ENCODE measurements at places on chromosomes 2 and 18.

DNA sequence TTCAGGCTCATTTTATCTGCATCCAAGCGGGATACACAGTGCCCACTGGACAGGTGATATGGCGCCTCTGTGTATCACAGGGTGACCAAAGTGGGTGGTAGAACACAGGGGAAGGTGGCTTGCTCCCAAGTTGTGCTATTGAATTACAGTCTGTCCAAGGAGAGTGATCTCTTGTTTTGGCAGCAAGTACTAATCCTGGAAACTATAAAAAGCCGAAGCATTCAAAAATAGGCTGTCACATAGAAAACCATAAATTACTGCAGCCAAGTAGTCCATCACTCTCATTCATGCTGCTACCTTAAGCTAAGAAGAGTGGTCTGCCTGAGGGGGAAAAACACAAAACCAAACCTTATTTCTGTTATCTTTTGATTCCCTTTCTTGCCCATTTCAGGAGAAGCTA, 237.1 kb upstream of the POU3F3 start:
- no peak for DNase-seq

DNA sequence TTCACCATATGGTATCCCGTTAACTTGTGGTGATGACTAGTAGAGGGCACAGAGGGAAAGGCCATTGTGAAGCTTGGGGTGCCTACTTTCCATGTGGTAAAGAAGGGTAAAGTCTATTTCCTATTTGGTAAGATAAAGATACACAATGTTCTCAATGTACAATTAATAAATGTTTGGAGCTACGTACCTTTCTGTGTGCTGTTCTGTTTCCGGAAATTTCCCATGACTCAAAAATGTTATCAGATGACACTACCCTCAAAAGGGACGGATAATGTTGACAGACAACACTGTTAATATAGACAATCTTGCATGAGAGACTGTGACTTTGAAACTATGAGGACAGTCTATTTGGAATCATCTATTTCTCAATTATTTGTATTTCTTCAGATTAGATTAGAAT, 4.2 kb upstream of the SULT1C3 start:
- DNase-seq = no peak

- peak; percentile 69 for DNase-seq
Measured at GRCh38 chr2:224584785-224585210, 365 bp downstream of the CUL3 start.

- no peak for DNase-seq
Measured at GRCh38 chr2:70920367-70920715, 15.4 kb upstream of the ATP6V1B1 start.

DNA sequence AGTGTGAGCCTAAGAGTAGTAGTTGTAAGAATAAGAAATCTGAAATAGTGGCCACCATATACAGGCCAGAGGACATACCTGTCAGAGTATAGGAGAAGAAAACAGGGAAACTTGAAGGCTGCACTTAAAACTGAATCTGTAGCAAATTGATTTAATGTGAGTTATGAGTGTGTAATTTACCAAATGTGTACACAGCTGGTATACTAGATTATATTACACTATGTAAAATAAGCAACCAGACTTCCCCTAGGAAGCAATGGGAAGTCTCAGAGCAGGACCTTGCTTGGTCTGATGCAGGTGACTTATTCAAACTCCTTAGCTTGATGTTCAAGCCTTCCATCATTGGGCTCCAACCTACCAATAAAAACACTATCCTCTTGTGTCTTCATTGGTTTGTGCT, 17.3 kb upstream of the EPC2 start:
- no peak for DNase-seq

DNA sequence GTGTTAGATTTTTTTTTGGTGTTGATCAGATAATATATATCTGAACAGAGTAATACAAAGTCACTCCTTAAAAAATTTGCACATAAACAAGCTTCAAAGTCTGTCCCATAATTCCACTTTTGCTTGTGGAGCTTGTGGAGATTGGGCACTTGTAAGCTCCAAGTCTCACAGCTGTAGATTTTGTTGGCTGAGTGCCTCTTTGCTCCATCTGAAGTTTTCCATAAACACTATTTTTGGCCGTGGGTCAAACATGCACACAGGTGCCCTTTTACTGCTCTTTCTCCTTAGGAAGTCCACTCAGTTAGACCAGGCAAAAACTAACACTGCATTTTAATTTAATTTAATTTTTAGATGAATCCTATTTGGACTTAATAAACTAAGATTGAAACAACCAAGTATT, 3.6 kb upstream of the KCNJ13 start:
- no peak for DNase-seq

DNA sequence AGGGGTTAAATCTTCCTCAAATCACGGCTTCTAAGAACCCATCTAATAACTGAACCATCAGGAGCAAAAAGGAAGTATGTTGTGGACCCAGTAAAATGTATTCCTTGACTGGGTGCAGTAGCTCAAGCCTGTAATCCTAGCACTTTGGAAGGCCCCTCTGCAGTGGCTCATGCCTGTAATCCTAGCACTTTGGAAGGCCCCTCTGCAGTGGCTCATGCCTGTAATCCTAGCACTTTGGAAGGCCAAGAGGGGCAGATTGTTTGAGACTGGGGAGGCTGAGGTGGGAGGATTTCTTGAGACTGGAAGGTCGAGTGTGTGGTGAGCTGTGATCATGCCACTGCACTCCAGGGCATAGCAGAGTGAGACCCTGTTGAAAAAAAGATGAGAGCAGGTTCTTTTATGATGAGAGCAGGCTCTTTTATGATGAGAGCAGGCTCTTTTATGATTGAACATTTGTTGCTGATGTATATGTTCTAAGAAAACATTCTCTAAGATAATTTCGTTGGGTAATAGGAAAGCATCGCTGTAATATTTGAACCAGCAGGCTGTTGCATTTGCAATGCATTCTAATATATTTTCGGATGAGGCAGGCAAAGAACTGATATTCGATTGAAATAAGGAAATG, 3.5 kb upstream of the PARD6G start:
- DNase-seq = no peak

Data from CD4-positive, alpha-beta T cell treated with Interleukin-17A for 4 hours (primary cell).